WERI-Rb-1 (cell line): ENCODE measurements at places on chromosomes 6 and 20.

- DNase-seq = peak; percentile 73
Observed at GRCh38 chr20:45343532-45344167, 4.6 kb downstream of the SDC4 start.

- no peak for DNase-seq
Observed at GRCh38 chr6:220721-221475, 71.4 kb upstream of the DUSP22 start.

GRCh38 chr6:150302520-150303176 is 66.2 kb upstream of the IYD start:
- no peak for DNase-seq

DNA sequence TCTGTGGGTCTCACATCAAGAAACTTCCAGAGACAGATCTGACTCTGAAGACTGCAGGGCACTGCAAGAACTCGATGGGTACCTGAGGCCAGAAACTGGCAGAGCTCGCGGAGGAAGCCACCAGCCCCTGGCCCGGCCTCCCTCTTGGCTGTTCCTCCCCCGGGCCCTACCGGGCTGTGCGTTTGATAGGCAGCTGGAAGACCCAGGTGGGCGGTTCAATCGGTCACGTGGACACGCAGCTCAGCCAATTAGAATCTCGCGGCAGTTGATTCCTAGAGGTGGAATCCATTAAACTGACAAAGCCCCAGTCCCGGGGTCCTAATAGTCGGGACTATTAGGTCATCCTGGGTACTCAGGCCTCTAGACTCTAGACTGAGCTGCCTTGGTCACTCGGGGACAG is 154.2 kb upstream of the PROKR2 start:
- no peak for DNase-seq

DNA sequence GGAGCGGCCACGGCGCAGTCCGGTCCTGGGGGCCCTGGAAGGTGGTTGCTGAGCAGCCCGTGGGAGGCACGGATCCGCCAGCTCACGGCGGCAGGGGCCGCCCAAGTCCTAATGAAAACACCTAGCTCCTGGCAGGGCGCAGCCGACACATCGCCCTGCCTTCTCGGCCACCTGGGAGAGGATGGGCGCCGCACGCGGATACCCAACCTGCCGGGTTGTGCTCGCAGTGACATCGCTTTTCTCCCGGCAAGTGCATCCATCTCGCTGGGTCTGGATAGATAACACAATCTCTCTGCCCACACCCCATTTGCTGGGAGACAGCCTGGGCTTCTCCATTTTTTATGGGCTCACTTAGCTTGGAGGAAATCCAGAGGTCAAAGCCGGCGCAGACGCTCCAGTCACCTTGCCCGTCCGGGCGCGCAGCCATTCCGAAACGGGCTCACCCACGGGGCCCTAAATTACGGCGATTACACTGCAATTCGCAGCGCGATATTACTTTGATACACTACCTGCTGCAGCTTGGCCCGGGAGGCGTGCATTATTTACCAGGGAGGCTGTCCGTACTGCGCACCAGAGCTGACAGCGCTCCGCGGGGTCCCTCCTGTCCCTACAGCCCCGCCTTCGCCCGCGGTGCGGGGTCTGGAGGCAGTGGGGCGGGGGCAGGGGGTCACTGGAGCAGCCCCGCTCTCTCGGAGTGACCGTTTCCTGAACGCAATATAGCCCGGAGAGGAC is 36.2 kb upstream of the CCDC167 start:
- DNase-seq = no peak

DNA sequence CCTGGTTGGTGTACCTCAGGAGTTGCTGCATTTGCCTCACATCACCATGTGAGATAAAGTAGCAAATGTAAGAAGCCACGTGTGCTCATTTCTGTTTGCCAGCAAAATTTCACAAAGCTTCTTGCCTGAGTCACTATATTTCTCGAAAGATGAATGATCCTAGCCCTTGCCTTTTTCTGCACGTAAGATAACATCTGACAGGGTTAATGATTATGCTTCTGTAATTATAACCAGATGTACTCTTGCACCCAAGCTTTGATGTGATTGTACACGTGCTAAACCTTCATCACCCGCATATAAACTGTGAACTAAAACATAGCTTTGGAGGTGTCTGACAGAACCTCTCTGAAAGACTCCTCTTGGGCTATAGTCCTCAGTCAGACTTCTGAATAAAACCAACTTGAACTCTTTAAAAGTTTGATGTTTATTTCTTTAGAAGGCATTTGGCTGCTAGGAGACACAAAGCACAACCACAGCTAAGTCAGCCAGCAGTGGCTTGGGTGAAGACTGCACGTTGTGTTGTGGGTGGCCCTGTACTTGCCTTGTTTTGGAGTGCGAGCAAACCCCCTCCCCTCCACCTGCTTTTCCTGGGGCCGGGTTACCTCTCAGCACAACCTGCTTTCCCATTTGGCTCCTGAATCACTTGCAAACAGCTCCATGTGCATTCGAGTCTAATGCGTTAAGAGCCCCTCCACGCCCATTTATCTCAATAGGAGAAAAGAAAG is 19.3 kb downstream of the PROKR2 start:
- DNase-seq = no peak

GRCh38 chr20:63846128-63846771 is 15.0 kb upstream of the ABHD16B start:
- DNase-seq = peak; percentile 77

DNA sequence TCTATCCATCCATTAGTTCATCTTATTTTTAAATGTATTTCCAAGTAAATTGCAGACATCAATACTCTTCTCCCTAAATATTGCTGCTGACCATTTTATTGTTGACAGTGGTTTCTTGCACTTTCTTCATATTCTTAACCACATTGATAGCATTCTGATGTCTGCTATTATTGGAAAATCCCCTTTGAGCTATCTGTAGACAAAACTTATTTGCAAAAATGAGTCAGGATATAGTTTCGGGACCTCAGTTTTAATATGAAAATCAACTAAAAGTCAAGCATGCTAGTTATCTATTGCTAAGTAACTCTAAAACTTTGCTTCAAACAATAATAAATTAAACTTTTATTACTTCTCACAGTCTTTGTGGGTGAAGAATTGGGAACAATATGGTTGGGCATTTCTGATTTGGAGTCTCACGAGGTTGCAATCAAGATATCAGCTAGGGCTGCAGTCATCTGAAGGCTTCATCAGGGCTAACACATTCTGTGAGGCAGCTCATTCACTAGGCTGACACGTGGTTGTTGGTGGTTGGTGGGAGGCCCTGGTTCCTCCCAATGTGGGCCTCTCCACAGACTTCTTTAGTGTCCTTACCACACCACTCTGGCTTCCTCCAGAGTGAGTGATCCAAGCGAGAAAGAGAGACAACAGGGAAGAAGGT is 32.7 kb downstream of the CD109 start:
- DNase-seq = no peak

DNA sequence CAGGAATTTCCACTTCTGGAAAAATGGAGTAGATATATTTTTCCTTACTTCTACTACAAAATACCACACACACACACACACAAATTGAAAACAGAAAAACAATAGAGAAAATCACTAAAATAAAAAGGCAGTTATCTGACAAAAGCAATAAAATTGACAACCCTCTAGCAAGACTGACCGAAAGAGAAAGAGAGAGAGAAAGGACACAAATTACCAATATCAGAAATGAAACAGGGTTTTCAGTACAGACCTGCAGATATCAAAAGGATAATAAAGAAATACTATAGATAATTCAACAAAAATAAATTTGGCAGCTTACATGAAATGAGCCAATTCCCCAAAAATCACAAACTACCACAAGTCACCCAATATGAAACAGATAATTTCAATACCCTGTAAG is 104.7 kb downstream of the OPRM1 start:
- DNase-seq = no peak

DNA sequence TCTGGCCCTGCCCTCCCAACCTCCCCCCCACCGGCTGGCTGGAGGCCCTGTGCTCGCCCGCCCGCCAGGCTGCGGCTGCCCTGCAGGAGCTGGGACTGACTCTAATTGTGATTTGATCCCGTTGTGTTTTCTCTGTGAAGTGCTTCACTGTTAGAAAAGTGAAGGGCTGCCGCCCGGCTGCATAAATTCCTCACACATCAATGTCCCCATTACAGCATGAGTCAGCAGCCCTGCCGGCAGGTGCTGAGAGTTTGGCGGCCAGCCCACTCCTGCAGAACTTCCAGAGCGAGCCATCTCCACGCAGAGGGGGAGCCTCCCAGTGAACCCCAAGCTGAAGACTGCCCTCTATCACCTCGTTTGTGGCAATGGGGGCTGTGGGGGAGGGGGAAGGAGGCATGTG is 137.9 kb downstream of the DLL1 start:
- DNase-seq = no peak

DNA sequence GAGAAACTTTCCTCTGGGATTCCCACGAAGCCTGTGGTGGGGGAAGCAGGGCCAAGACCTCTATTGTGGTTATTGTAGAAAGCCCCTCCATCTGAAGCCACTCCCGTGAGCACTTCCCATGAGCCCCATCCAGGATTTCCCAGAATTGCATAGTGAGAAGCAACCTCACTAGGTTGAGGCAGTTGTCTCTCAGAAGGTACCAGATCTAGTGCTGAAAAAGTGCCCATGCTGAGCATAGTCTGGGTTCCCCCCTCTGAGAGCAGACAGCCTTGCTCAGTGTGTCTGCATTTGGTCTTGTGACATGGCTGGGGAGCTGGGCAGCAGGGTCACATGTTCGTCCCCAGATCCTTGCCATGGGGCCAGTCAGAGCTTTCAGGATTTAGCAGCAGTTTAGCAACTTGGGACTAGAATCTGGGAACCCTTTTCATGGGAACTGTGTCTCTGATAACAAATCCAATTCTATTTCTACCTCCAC is 38.6 kb downstream of the SLC9A8 start:
- no peak for DNase-seq

DNA sequence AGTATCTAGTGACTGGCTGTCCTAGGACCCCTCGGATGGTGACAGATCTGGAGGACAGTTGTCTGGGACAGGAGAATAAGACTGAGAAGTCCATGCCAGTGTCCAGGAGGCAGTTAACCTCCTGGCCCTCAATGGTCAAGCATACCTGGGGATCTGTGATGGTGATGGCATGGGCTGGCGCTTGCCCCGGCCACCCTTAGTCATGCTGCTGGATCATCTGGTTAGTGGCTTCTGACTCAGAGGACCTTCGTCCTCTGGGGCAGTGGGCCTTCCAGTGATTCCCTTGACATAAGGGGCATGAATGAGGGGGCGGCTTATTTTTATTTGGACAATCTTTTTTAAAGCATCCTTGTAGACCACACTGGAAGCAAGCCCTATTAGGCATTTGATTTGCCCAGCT is 24.0 kb upstream of the SF3B5 start:
- no peak for DNase-seq

GRCh38 chr20:4972506-4973251 is 28.6 kb downstream of the SLC23A2 start:
- DNase-seq = no peak

GRCh38 chr6:36625158-36625919 is 31.2 kb downstream of the SRSF3 start:
- DNase-seq = no peak

DNA sequence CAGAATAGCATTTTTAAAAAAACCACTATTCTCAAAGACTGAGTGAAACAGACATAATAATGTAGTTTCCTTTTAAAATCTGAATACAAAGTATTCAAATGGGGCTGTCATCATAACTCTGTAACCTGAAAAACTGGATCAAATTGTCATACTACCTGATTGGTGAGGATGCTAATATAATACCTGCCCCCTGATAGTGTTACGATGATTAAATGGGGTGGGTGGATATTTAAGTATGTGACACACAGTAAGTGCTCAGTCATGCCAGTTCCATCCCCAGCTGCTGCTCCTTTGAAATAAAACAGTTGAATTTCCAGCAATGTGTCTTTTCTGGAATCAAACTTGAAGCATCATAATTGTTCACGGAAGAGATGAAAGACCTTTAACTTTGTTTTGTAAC is 8.9 kb downstream of the HTR1B start:
- no peak for DNase-seq

DNA sequence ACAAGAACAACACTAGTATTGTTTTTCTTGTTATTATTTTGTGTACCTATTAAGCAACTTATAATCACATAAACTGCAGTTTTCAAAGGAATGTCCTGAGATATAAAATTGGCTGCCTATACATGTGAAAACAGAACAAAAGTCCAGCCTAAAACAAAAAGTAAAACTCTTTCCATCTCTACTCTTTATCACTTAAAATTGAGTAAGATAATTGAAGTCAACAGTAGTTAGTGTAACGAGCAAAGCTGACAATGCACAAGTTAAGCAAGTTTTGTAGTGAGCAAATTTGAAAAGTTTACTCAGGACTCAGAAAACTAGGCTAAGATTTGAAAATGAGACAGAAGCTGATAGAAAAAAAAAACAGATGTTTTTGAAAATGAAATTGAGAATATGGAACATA is 941.4 kb upstream of the MAN1A1 start:
- DNase-seq = no peak

DNA sequence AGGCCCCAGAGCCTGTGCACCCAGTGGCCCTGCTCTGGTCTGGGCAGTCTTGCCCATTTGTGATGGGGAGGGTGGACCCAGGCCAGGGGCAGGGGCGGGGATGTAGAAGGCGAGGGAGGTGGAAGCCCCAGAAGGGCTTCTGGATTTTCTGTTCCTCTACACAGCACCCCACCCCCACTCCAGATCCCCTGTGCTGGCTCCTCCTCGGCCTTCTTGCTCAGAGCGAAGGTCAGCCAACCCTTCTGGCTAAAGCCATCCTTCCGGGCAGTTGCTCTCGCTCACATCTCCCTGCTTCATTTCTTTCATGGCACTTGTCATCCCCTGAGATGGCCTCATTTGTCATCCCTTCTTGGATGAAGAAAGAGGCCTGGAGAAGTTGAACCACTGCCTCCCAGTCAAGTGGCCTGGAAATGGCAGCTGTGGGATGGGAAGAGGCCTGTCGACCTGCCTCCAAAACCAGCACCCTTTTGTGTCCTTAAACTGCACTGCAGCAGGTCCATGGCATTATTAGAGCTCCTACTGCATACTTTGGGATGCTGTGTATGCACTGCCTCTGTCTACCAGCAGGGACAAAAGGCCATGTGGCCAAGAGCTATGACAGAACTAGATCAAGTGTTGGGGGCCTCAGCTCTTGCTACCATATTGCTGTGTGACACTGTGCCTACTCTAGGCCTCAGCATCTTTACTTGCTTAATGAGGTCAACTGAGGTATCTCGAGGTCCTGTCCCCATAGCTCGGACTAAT is 19.9 kb downstream of the PEDS1 start:
- no peak for DNase-seq

DNA sequence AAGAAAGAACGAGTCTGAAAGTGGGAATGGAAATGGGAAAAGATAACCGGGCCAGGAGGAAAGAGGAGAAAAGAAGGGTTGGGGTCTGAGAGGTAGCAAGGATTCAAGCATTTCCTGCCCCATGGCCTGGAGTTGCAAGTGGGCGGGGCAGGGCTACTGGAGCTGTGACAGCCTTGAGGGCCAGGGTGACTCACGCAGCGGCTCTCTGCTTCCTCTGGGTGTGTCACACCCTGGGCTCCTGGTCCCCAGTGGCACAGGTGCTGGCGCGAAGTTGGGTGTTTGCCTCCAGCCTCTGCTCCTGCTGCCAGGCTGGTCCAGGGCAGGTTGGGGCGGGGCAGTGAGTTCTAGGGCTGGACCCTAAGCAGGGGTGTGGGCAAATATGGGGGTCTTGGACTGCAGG is 3.3 kb upstream of the ULBP3 start:
- no peak for DNase-seq
